ENCODE measurements at places on chromosomes 7 and 10.

GRCh38 chr7:44097064-44097932, 6.8 kb upstream of the AEBP1 start:
- no peak for DNase-seq

- DNase-seq: no peak
Observed at GRCh38 chr7:3917436-3917835, 616.4 kb downstream of the SDK1 start.

GRCh38 chr10:23310404-23310803, 34.2 kb downstream of the C10orf67 start:
- no peak for DNase-seq

DNA sequence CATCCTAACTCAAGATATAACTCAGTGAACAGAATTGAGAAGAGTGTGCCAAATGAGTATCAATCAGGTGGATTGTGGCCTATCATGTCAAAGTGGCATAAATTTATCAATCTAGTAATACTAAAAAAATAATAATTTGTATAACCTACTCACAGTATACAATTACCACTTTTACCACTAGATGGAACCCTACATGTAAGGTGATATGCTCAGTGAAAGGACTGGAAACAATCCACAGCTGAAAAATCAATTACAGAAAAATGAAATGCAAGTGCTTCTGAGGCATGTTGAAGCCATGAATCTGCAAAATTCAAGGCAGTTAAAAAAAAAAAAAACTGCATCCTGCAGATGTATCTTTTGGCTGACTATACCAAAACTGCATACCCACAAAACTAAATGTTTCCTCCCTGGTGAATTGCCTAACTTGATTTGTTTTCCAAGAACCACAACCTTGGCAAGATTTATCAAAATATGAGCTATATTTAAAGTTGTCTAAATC, 13.9 kb downstream of the ARHGAP19 start:
- no peak for DNase-seq

DNA sequence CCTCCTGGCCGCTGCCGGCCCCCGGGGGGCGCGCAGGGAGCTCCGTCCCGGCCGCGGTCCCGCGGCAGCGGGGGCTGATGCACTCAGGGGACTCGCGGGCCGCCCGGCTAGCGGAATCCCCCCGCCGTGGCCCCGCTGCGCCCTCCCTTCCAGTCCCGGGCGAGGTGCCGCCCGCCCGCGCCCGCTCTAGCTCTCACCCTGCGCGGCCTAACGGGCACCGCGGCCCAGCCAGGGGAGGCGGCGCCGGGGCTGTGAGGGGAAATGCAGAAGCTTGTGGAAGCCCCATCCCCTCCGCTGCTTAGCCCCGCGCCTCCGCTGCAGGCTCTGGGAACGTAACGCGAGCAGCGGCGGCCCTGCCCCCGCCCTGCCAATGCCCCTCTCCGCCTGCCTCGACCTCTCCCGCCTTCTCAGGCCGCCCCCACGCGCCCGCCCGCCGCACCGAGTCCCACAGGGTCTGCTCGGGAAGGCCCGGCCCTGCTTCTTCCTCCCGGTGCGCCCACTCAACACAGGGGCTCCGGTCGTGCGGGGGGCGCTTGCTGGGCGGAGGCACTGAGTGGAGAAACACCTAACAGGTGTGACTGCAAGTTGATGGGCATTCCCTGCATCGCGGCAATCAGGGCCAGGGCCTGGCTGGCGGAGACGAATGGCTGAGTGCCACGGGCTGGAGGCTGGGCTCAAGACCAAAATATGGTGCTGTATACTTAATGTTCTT, 384 bp upstream of the TMEM229A start:
- DNase-seq: no peak

DNA sequence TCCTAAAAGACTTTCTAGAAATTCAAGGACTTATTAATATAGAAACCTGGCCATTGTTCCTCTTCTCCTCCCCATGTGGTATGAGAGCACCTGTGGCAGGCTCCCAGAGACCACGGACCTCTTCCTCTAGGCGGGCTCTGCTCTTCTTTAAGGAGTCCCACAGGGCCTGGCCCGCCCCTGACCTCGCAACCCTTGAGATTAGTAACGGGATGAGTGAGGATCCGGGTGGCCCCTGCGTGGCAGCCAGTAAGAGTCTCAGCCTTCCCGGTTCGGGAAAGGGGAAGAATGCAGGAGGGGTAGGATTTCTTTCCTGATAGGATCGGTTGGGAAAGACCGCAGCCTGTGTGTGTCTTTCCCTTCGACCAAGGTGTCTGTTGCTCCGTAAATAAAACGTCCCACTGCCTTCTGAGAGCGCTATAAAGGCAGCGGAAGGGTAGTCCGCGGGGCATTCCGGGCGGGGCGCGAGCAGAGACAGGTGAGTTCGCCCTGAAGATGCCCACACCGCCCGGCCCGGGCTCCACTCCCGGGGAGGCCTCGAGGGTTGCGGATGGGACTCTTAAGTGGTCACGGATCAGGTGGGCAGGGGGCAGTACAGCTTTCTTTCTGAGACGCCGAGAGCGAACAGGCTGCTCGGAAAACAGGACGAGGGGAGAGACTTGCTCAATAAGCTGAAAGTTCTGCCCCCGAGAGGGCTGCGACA, at the start of gene SLC26A4:
Gene SLC26A4 (plus strand): TSS at position 448 of the 700 bp plus-strand sequence. CDS start 814 bp downstream, outside the sequence.
- no peak for DNase-seq

- no peak for DNase-seq
Observed at GRCh38 chr10:74072503-74072902, 74.6 kb downstream of the VCL start.

DNA sequence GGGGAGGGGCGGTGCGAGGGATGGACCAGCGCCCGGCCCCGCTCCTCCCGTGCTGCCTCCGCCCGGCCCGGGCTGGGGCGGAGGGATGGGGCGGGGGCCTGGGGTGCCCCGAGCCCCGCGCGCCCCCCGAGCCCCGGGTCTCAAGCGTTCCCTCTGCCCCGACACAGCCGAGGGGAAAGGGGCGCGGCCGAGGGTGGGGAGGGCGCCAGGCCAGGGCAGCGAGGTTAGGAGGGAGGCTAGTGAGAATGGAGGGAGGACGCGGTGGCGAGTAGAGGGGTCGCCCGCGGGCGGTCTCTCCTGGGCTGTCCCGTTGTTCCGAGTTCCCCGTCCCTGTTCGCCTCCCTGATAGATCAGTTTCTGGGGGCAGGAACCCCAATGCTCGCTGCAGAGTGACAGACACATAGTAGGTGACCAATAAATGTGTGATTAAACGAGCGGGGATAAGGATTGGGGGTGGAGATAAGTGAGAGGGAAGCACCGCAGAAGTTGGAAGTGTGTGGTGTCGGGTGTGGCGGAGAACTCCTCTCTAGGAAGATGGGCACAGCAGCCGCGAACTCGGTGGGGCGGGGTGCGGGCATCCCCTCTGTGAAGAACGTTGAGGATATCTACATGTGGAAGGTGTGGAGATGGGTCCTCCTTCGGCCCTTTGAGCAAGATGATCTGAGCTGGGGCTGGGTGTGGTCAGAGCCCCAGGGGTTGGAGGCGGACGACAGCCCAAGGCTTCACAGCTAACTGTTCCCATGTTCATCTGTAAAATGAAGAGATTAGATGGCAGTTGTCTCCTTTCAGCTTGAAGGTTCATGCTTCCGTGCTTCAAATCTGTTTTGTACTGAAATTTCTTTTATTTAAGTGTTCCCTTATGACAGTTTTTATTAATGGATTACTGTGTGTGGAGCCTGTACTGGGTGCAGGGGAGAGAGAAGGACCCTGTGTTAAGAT, 580 bp downstream of the ZNF775 start:
- DNase-seq: no peak

DNA sequence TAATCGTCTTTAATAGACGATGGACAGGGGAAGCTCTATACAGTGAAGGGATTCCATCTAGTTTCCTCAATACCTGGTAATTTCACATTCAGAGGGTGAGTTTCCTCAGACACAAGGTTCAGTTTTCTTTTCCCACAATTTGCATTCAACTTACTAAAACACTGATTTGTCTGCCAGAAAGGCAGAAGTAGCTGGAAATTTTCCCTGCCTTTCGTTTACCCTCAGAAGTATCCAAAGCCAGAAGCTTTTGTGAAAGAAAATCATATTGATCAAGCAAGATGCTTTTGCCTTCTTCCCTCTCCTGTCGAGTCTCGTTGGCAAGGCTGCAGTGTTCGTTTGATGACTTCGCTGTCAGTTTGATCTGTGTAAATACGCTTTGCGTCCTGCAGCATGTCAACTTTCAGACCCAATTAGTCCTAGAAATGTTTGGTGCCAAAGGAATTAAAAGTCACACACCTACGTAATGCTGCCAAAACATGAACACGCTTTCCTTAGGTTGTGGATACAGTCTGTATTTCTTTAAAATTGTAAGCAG, 631.9 kb upstream of the FOXK1 start:
- DNase-seq: no peak

GRCh38 chr10:122462533-122463465, 1.4 kb downstream of the HTRA1 start:
- DNase-seq: no peak

- DNase-seq: no peak
Observed at GRCh38 chr7:82789883-82790609, 346.5 kb upstream of the CACNA2D1 start.

DNA sequence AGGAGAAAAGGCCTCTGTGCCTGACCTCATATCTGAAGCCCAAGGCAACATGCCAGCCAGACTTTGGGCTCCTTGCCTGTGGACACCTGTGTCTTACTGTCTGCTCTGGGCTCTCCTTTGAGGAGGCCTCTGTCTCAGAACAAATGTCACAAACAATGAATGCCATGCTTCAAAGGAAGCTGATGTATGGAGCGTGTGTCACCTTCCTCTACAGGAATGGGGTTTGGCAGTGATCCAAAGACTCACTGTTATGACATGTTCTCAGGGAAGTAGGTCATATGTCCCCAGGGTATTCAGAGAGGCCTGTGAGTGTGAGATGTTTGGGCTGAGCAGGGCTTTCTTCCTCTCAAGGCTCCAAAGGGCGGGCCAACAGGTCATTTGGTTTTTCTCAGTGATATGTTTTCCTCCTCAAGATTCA, 38.4 kb downstream of the PTPRE start:
- peak; percentile 8 for DNase-seq

DNA sequence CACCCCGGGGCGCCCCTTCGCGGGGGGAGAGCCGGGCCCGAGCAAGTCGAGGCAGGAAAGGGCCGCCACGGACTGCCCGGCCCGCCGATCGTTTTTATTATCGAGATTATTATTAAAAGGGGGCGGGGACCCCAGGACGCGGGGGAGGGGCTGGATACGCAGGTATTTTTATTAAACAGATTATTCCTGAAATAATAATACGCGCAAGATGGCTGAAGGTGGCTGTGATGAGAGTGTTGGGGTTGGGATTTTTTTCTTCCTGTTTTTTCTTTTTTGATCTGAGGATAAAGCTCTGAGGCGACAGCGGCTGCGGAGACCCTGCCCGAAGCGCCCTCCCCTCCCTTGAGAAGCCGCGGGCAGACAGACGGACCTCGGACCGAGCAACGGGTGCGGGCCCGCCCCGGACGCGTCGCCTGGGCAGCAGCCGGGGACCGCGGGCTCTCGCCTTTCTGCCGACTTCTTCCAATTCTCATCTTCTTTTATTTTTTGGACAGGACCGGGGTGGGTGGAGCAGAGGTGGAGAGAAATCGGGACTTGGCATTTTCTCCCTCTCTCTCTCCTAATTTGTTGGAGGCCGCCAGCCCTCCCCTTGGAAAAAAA, 1.4 kb upstream of the TRIM8 start:
- DNase-seq: peak; percentile 60

GRCh38 chr10:69069090-69070042, 18.5 kb upstream of the SRGN start:
- no peak for DNase-seq

DNA sequence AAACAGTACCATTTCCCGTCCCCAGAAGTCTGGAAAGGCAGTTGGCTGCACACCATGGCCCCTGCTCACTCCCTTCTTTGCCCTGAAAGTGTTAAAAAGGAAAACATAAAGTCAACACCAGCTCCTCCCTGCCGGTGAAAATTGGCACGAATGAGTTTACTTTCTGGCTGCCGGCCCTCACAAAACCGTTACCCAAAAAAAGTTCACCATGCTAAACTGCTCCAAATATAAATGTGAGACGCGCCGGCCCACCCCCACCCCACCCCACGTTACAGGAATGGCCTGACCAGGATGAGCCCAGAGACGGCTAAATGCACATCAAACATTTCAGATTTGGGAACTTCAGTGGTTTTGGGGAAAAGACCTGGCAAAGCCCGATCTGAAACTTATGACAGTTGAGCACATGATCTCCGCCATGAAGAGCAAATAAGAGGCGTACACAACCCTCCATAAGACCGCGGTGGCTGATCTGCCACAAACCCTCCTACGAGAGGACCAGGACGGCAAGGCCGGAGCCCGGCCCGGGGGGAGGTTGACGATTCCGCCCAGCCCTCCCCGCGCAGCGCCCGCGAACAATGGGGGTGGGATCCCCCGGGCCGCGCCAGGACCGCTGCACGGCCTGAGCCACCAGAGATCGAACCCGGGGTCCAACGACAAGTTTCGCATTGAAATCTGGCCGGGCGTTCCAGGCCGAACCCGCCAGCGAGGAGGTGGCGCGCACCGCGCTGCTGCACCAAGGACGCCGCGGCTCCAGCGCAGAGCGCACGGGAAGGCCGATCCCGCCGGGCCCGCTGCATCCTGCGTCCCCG, 952 bp downstream of the DIP2C start:
- DNase-seq: no peak

GRCh38 chr7:69465262-69465661, 133.0 kb upstream of the AUTS2 start:
- DNase-seq: no peak
